ENCODE measurements at places on chromosomes 2 and 18. TPM values are rescaled to one million over a fixed set of nuclear protein-coding genes. Genes with fewer than 3 reads are reported as not detected.

The SIX3 gene
- polyA plus RNA-seq, result 0.67 TPM

The GRHL1 gene
- polyA plus RNA-seq, result 1.0 TPM

The KCNG2 gene
- polyA plus RNA-seq, result not detected

The TRIM43 gene
- 0.23 TPM for polyA plus RNA-seq

The C2orf78 gene
- 0.02 TPM for polyA plus RNA-seq

The DLX1 gene
- polyA plus RNA-seq, result 0.07 TPM

The NOL4 gene
- polyA plus RNA-seq, result 0.49 TPM

The MC5R gene
- polyA plus RNA-seq, result not detected

The AQP12B gene
- not detected for polyA plus RNA-seq

The RND3 gene
- 56.7 TPM for polyA plus RNA-seq

The LGALSL gene
- polyA plus RNA-seq, result 6.5 TPM

The PCARE gene
- polyA plus RNA-seq, result not detected

The THSD7B gene
- not detected for polyA plus RNA-seq

The AMER3 gene
- polyA plus RNA-seq, result 0.03 TPM

The CDK15 gene
- 2.5 TPM for polyA plus RNA-seq

The NPHP1 gene
- polyA plus RNA-seq, result 6.9 TPM

The LDAH gene
- polyA plus RNA-seq, result 13.9 TPM

The CGREF1 gene
- 18.3 TPM for polyA plus RNA-seq

The OTOS gene
- polyA plus RNA-seq, result not detected
